Endothelial cell of umbilical vein (primary cell): ENCODE measurements at places on chromosomes 7 and 10. TPM values are rescaled to one million over a fixed set of nuclear protein-coding genes. Genes with fewer than 3 reads are reported as not detected.

DNA sequence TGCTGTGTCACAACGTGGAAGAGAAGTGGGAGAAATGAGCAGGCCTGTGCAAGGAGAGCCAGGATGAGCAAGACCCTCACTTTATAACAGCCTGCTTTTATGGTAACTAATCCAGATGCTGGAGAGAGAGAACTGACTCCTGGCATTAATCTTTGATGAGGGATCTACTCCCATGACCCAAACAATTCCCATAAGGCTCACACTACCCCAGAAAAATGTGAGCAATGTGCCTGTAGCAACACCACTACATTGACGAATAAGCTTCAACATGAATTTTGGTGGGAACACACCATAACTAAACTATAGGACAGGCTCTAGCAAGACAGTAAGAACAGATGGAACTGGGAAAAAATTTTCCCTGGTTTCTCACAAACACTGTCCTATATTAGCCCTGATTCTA is 173.6 kb upstream of the PRSS58 start:
- DNase-seq: no peak

GRCh38 chr10:59465088-59465487 is 102.7 kb upstream of the FAM13C start:
- DNase-seq: no peak

DNA sequence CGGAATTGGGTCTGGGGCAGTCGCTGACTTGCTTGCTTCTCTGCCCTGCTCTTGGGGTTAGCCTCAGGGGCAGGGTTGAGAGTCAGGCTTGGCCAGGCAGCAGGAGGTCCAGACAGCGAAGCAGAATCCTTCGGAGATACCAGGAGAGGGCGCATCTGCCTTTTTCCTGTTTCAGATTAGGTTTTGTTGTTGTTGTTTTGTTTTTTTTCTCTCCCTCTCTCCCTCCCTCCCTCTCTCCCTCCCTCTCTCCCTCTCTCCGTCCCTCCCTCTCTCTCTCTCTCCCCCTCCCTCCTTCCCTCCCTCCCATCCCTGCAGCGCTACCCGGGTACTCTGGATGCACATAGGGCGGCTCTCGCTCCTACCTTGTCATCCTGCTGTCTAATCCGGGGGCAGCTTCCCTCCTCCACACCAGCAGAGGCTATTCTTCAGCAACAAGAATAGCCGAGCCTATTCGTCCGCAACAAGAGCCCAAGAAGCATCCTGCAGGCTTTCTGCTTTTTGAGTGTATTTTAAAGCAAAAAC is 758 bp upstream of the OPTN start:
- DNase-seq: no peak

GRCh38 chr7:17725821-17726220 is 214.5 kb downstream of the SNX13 start:
- peak; percentile 61 for DNase-seq

PWWP2B gene
- 10.5 and 11.8 TPM in 2 replicates for total RNA-seq
